ENCODE measurements at places on chromosomes 2 and 18. TPM values are rescaled to one million over a fixed set of nuclear protein-coding genes. Genes with fewer than 3 reads are reported as not detected.

DNA sequence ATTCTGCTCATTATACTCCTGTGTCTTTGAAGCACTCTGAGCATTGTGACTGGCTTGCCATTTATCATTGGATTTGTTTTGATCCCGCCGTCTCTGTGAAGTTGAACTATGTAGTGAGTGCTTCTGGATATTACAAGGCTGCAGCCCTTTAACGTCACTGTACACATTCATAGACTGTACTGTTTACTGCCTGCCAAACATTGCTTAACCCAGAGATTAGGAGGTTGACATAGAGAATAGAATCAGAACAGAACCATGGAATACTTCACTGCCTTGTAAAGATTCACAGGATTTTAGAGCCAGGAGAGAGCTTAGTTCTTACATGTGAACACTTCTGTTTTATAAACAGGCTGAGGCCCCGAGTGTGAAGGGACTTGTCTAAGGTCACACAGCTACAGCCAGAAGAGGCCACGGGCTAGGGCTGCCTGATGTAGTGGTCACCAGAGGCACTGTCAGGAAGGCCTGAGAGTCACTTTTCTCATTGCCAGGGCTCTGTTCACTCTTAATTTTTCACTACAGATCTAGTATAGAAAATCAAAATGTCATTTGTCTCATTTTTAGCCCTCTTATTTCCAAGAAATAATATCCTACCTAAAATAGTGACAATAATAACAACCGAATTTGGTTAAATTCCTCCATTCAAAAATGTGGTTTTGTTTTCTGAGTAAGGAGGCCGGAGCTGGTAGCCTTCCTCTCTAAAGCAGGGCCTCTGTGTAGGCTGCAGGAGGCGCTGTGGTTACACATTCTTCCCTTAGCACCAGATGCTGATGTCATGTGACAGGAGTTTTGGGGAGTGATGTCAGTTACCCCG lies 87.9 kb downstream of the UGGT1 start:
- peak; percentile 80 for DNase-seq

GRCh38 chr2:46800218-46800617 lies 115.4 kb downstream of the MCFD2 start:
- DNase-seq: no peak

GRCh38 chr2:216695401-216695821 lies at the start of gene IGFBP5:
IGFBP5 (minus strand) TSS chr2:216695549; CDS start chr2:216694775, 774 bp downstream.
- DNase-seq: peak; percentile 98

Gene ALPI
- 7.2 TPM for polyA plus RNA-seq

Gene HAAO
- polyA plus RNA-seq: 37.9 TPM

DNA sequence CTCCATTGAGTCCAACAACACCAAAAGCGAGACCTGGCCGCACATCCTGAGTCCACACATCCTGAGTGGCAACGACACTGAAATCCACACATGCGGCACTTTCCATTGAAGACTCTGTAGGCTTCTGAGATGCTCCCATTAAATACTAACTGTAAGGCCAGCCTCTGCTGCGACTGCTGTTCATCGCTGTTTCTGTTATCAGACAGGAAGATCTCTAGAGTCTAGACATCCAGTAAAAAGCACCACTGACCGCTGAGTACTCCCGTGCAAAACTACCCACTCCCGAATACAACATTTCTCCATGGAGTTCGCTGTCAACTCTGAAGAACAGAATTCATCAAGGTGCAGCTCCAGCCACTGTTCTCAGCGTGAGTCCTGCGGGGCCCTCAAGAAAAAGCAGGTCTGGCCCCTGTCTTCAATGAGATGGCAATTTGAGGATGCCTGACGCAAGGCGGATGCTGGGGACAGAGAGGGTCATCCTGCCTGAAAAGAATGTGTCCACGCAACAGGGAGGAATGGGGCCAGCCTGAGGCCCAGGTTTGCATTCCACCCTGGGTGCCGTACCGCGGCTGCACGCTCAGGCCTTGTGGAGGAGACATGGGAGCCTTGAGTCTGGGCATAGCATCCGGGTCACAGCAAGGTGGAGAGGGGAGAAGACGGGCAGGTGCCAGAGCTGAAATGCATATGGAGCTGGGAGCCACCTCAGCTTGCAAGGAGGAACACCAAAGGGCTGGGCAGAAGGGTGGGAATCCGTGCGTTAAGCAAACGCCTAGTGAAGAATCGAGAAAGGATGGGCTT lies 61.9 kb downstream of the ZNF516 start:
- peak; percentile 47 for DNase-seq

DNA sequence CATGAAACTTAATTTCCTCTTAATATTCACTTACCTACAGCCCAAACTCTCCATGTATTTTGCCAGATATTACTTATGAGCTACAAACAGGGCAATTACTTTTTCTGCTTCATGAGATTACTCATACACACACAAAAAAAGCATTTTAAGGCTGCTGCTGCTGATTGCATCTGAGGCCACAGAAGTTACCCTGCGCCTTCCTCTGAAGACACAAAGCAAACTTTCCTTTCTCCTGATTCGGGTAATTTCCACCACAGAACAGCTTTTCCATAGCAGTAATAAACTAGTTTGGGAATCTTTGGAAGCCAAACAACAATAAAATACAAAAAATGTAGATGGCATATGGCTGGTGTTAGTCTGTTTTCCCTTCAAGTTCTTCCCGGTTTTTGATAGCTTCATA lies 6.2 kb downstream of the TTC32 start:
- DNase-seq: no peak

DNA sequence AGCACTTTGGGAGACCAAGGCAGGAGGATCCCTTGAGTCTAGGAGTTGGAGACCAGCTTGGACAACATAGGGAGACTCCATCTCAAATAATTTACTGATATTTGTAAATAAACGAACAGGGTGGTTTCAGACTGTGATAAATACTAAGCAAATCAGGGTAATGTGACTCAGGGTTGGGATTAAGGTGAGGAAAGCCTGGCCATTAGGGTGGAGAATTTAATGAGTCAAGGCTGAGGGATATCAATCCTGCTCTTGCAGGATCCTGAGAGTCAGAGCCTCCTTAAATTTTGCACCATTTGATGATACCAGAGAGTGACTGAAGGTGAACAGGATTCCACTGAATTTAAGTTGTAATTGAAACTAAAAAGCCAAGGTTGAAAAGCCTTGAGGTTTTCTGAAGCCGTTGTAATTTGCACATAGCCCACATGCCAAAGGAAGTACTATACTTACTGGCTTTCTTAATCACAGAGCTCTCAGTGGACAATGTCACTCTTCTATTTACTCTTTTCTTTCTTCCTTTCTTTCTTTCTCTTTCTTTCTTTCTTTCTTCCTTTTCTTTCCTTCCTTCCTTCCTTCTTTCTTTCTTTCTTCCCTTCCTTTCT lies 28.6 kb upstream of the AP1S3 start:
- DNase-seq: no peak

Gene COL3A1
- 34.8 TPM for polyA plus RNA-seq

Gene EMILIN2
- polyA plus RNA-seq: 4.8 TPM

DNA sequence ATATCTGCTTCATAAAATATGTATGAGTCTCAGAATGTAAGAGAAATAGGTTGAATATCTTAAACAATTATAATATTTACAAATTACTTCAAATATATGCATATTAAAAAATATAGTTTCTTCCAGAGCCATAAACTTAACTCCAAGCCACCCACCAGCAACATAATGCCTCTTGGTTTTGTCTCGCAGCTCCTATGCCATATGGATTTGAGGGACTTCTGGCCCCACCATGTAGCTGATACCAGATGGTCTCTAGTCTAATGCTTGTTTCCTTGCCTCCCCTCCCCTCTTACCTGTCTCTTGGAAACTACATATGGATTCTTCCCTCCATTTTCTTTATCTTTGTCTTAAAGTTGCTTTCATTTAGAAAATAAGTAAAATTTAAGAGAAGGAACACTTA lies 114.3 kb downstream of the GCA start:
- no peak for DNase-seq

GRCh38 chr2:238027591-238028415 lies 33.0 kb upstream of the SCLY start:
- DNase-seq: no peak

Gene TLX2
- polyA plus RNA-seq: not detected

DNA sequence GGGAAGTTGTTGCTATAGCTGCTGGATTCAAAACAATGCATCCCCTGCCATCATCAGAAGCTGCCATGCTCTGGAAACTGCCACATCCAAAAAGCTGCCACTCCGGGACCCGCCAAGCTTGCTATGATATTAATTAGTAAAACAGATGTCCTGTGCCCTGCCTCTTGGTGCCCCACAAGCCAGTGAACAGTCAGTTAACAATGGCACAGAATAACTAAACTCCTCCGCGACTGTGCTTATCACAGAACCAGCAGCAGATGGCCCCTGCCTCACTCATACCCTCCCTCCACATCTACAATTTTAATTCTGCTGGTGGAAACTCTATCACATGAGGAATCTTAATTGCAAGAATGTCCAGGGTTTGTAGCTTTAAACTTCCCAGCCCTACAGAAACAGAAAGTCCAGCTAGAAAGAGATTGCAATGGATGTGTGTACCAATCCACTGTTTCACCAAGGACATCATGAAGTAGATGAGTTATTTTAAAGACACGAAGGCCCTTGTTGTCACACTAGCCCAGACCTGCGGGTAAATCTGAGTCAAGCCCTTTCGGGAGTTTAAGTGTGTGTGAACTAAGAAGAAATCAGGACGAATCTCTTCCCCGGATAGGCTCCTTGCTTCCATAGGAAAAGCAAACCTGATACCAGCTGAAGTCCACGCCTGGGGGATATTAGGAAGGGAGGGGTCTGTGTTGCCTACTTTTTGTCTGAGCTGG lies 7.4 kb upstream of the ACYP2 start:
- no peak for DNase-seq

DNA sequence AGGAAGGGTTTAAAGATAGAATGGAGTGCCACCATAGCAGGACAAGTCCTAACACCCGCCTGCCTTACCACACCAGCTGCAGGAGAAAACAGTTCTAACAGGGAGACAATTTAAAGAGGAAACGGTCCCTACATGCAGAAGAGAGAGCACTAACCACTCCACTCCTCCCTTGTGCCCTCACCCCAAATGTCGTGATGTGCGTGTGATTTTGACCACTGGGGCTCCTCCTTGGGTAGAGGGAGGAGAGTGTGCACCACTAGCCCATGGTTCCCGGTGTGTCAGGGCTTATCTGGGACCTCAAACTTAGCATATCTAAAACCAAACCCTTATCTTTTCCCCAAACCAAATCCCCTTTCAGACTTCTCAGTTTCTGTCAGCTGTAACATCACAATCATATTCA lies 105.5 kb upstream of the CCDC68 start:
- no peak for DNase-seq

Gene RASGRP3
- 1.8 TPM for polyA plus RNA-seq

- no peak for DNase-seq
These were observed 65.6 kb downstream of the CYB5A start for GRCh38 chr18:74226156-74226555.

- DNase-seq: no peak
These were observed 159.8 kb downstream of the DDX1 start for GRCh38 chr2:15751477-15751876.

DNA sequence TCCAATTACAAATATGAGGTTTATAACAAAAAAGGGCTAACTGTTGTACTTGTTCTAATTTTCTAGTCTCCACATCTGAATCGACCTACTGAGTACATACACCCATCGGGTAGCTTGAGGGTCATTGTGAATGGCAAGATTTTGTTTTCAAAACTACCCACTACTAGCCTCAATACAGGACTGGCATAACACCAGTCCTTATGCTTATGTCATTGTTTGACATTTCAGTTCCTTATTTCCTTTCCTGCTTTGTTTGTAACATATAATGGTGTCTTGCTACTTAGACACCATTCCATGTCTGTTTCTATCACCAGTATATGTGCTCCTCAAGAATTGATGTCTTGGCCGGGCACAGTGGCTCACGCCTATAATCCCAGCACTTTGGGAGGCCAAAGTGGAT lies 86.0 kb downstream of the EPHA4 start:
- no peak for DNase-seq

DNA sequence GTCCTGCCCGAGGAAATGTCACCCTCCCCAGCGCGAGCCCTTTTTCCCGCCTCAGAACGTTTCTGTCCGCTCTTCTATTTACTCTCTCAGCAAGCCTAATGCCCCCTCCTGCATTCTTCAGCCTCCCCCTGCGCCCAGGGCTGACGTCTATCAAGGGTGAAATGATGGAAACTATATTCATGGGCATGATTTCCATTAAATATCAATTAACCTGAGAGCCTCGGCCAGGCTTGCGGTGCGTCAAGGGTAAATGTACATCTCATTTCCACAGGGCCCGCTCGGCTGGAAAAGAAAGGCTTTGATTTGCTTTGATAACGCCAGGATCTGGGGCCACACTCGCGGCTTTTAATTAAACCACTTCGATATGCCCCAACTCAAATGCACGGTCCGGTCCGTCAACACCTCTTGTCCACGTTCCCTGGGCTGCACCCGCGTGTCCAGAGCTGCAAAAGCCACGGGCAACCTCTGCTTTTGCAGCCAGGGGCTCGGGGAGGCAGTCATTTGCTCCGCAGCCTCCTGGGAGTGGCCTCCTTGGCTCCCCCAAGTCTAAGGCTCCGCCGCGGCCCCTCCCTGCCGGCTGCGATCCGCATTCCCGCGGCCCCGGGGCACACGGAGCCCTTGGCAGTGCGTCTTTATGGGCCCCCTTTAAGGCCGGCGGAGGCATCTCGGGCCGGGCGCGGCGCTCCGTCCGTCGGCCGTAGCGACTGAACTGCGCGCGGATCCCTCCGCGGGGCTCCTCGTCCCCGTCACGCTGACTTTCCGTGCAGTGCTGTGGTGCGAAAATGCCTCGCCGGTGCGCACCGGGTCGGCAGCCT lies at the start of gene HOXD8:
TSS of gene HOXD8 (plus strand) at position 724 of the 815 bp plus-strand sequence. CDS start 662 bp downstream, outside the sequence.
- peak; percentile 89 for DNase-seq

Gene COLEC11
- 0.92 TPM for polyA plus RNA-seq

Gene NRP2
- polyA plus RNA-seq: 2.5 TPM

DNA sequence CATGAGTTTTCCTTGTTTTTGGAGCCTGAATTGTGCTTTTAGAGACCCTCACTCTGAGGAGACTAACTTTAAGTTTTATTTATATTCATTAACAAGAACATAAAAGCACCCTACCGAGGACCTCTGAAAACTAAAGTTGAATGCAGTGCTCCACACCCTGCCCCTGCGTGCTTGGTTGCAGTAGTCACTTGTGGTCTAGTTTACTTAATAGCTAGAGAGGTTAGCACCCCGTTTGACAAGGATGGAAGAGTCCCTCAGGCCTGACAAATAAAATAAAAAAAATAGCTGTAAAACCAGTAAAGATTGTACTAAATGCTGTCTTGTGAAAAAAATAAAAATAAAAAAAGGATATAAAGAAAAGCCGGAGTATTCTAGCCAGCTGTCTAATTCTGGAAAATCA lies 395.2 kb downstream of the MTX2 start:
- DNase-seq: no peak

Gene TEKT4
- not detected for polyA plus RNA-seq

DNA sequence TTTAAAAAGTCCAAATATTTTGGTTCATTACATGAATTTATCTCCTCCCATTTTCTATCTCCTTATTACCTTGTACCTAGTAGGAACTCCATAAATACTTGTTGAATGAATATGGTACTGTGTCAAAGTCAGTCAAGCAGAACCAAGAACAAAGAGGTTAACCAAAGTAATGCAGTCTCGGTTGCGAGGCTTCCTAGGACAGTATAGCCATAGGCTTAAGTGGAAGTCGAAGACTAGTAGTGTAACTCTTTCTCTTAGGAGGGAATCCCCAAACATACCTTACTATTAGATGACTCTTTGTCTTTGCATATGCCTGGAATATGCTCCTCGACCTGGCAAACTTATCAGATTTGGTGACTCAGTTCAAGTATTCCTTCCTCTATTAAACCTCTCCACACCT lies 4.8 kb downstream of the LIPT1 start:
- no peak for DNase-seq

GRCh38 chr2:165582863-165583506 lies 113.5 kb downstream of the CSRNP3 start:
- no peak for DNase-seq

Gene SPHKAP
- polyA plus RNA-seq: not detected

Gene LAMA1
- polyA plus RNA-seq: 19.2 TPM

Data from sigmoid colon (tissue), 7 donors.